ENCODE measurements at places on chromosomes 12 and 14. TPM values are rescaled to one million over a fixed set of nuclear protein-coding genes. Genes with fewer than 3 reads are reported as not detected.

GRCh38 chr12:123094349-123095077, 56.4 kb downstream of the PITPNM2 start:
- DNase-seq = no peak

- no peak for DNase-seq
Measured at GRCh38 chr14:92573761-92574498, 60.3 kb downstream of the RIN3 start.

DNA sequence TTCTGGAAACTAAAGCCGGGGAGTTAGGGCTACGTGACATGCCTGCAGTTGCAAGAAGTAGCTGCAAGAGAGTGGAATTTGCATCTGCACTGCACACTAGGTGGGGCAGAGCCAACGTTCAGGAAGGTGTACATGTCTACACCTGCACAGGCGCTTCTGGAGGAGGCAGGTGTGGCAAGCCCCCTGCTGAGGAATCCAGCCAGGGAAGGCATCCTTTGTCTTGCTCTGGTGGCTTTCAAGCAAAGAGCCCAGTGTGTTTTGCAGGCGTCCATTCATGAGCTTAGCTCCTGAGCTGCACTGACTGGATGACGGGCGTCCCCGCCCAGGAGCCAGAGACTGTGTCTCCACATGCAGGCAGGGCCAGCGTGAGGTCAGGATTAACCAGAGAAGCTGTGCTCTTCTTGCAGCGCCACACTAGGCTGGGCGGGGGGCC, 116.3 kb downstream of the ZFP36L1 start:
- no peak for DNase-seq

- no peak for DNase-seq
Measured at GRCh38 chr12:124159655-124160054, 135.2 kb upstream of the RFLNA start.

DNA sequence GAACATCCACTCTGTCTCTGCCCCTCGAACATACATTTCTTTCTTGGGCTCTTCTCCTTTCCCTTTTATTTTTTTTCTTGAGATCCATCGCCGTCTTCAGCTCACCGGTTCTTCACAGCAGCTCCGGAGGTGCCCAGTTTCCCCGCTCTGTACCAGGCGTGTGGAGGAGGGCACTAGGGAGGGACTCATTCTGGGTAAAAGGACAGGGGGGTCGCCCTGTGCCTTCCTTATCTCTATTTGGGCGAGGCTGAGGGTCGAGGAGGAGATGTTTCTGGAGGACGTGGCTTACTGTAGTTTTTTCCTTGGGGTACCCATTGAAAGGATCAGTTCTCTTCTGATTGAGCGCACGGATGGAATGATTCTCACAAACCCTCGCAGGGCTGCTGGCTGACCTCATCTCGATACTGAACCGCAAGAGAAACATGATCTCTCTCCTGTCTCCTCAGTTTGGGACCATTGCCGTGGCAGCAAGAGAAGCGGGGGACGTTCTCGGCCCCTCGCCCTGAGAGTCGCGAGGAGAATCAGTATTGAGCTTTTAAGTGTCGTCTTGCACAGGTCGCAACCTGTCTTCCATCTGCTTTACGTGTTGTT, 386 bp downstream of the LIN52 start:
- peak; percentile 66 for DNase-seq

DNA sequence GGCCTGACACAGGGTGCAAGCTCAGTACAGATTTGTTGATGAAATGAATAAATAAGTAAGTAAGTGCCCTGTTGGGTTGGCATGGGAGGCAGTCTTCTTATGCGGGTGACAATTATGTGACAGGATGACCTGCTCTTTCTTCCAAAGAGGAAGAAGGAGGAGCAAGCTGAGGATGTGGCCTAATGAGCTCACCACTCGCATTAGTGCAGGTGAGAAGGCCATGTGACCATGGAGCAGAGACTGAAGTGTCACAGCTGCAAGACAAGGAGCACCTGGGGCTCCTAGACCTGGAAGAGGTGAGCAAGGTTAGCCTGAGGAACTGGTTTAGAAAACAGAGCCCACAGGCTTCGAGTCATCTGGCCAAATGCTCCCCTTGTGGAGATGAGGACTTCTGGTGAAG, 34.9 kb downstream of the LRTM2 start:
- DNase-seq = no peak

DNA sequence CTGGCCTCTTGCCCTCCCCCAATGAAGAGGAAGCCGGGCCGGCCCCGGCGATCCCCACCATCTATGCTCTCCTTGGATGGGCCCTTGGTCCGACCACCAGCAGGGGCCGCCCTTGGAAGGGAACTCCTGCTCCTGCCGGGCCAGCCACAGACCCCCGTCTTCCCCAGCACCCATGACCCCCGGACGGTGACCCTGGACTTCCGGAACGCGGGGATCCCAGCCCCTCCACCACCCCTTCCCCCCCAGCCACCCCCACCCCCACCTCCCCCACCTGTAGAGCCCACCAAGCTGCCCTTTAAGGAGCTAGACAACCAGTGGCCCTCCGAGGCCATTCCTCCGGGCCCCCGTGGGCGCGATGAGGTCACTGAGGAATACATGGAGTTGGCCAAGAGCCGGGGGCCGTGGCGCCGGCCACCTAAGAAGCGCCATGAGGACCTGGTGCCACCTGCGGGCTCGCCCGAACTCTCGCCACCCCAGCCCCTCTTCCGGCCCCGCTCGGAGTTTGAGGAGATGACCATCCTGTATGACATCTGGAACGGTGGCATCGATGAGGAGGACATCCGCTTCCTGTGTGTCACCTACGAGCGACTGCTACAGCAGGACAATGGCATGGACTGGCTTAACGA, 19.4 kb downstream of the SETD1B start:
- DNase-seq = no peak

- no peak for DNase-seq
Measured at GRCh38 chr12:19792028-19792427, 352.7 kb downstream of the AEBP2 start.

GRCh38 chr12:88420457-88420856, 159.8 kb downstream of the KITLG start:
- DNase-seq = no peak

DNA sequence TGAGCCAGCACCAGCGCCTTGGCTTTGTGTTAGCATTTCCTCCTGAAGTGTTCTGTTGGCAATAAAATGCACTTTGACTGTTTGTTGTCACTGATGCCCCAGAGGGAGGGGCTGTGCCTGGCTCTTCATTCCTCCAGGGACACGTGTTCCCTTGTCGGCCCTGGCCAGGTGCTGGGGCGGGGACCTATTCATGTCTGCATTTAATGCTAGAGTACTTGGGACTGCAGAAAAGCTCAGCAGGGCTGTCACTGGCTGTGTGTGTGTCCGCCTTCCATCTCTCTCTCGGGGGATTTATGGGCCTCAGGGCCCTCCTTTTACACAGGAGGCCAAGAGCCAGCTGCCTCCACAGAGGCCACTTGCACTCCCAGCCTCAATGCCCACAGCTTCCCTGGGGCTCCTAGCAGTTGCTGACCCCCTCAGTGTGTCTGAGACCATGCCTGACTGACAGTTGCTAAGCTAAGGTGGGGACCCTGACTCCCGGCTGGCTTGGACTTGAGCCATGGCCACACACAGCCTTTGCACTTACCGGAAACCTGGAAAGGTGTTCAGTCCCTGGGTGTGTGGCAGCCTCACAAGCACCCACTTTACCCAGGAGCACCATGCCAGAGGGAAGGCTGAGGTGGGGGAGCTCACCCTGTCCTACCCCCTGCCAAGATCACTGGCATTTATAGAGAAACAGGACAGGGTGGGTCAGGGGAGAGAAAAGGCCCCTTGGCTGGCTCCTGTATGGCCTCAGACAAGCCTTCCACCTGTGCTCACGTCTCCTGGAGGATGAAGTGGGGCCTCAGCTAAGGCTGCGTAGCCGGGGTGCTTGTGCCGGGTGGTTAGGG, 27.8 kb downstream of the HIP1R start:
- no peak for DNase-seq

DNA sequence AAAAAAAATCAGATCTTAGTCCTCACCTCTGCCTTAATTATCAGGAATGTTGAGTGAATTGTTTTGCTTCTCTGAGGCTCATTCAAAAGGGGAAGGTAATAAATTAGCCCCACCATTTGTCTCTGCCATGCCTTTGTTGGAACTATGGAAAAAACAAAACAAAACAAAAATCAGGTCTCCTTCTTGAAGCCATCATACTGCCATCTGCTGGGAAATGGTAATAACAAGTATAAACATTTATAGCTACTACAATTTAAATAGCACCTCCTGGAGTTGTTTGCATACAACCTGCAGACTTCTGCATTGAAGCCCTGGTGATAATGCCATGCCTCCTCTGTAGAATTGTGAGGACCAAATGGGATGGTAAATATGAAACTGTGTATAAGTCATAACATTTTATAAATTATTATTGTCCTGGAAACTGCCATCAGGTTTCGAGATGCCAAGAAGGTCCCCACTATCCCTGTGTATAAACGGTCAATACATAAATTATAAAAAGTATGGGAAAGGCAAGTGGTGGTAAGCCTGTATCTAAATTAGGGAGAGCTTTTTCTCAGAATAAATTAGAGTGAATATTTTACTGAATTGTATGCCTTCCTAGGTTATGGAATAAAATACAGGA, 87.2 kb upstream of the FGD4 start:
- DNase-seq = no peak

DNA sequence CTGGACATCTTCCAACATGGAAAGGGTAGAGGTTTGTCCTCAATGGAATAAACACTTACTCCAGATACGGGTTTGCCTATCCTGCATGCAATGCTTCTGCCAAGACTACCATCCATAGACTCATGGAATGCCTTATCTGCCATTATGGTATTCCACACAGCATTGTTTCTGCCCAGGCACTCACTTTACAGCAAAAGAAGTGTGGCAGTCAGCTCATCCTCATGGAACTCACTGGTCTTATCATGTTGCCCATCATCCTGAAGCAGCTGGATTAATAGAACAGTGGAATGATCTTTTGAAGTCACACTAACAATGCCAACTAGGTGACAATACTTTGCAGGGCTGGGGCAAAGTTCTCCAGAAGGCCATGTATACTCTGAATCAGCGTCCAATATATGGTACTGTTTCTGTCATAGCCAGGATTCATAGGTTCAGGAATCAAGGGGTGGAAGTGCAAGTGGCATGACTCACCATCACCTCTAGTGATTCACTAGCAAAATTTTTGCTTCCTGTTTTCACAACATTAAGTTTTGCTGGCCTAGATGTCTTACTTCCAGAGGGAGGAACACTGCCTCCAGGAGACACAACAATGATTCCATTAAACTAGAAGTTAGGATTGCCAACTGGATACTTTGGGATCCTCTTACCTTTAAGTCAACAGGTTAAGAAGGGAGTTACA, 140.4 kb downstream of the SLC35F4 start:
- DNase-seq = no peak

- DNase-seq = no peak
Measured at GRCh38 chr12:76504606-76505005, 55.0 kb downstream of the OSBPL8 start.

DNA sequence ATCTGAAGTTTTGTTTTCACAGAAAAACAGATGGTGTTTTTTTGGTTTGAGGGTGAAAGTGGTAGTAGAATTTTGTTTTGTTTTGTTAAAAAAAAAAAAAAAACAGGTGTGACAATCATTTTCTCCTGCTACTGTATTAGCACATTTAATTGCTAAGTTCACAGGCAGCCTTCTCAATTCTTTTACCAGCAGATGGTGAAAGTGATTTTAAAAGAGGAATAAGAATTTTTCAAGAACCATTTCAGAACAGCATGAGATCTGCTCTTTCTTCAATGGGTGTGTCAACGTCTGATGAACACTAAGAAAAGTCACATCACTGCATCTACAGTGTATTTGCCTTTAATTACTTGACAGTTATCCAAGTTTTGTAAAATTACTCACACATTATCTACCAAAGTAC, 303.7 kb upstream of the USP15 start:
- no peak for DNase-seq

- no peak for DNase-seq
Measured at GRCh38 chr12:108514468-108514972, 557 bp upstream of the FICD start.

DNA sequence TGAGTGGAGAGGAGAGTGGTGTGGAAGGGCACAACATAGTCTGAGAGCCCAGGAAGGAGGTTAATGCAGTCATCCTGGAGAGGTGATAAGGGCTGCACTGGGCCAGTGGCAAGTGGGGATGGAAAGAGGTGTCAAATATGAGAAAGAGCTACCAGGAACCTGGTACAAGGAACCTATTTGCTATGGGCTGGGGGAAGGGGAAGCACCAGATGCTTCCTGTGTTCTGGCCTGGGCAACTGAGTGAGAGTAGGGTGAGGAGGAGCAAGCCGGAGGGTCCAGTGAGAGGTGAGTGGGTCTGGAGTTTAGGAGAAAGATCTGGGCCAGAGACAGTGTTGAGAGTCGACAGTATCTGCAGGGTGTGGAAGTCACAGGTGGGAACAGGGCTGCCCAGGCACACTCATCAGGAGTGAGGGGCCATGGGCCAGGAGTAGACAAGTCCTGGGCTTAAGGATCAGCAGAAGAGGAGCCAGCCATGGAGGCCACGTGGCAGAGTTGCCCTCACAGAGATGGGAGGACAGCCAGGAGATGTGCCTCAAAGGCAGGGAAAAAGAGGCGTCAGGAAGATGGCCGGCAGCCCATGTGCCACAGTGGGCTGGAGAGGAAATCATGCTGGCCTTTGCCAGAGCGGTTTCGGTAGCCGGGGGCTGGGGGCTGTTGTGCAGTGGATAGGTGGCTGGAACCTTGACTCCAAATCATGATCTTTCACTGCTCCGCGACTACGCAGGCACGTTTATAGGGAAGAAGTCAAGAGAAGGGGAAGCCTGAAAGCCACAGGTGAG, 2.9 kb upstream of the AQP6 start:
- DNase-seq = no peak

DNA sequence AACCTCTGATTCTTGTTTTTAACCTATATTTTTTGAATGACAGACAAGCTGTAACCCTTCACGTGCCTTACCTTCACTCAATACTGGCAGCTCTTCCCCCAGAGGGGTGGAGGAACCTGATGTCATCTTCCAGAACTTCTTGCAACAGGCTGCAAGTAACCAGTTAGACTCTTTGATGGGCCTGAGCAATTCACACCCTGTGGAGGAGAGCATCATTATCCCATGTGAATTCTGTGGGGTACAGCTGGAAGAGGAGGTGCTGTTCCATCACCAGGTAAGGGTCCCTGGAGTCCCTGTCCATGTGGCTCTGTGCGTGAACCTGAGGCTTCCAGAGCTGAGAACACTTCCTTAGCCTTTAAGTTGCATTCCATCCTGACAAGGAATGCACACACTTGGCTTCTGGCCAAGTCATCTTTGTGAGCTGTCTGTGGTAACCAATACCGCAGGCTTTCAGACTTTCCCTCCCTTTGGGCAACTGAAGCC, 22.7 kb downstream of the TRAFD1 start:
- peak; percentile 29 for DNase-seq

GRCh38 chr14:92647797-92648279, 100.6 kb downstream of the LGMN start:
- DNase-seq = no peak

GRCh38 chr14:22572562-22573058, 16.4 kb downstream of the DAD1 start:
- no peak for DNase-seq

- DNase-seq = no peak
Measured at GRCh38 chr14:60544659-60545058, 35.7 kb downstream of the SIX6 start.

Gene CLEC4E
- total RNA-seq = not detected

Gene EPYC
- not detected for total RNA-seq

Gene C12orf54
- not detected for total RNA-seq

Gene APPL2
- total RNA-seq = 25.5 TPM

Gene ESR2
- total RNA-seq = 0.15 TPM

Gene KRT78
- total RNA-seq = not detected

Gene CLEC4C
- not detected for total RNA-seq

Gene HOXC4
- 1.9 TPM for total RNA-seq

Gene TAS2R13
- total RNA-seq = 1.3 TPM

Gene SNAPC1
- total RNA-seq = 5.8 TPM
